ENCODE measurements at places on chromosomes 1 and 21. TPM values are rescaled to one million over a fixed set of nuclear protein-coding genes. Genes with fewer than 3 reads are reported as not detected.

Gene TDRD5
- total RNA-seq, result 2.0 TPM

DNA sequence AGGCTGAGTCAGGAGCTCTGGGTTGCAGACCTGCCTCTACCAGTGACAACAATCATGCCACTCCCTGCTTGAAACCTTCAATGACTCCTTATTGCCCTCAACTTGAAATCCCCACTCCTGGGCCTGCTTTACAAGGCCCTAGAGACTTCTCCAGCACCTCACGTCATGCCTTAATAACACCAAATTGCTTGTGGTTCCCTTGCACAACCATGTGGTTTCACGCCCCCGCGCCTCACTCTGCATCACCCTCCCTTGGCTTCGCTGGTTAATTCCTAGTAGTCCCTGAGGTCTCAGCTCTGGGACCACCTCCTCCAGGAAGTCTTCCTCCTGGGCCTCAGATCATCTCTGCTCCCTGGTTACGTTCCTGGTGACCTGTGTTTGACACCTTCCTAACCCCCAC is 33.0 kb downstream of the EPHA2 start:
- H3K36me3 ChIP-seq, result peaks cover 11% of the 10 kb centered on the region
- no peaks in the 10 kb centered on the region for H3K27me3 ChIP-seq
- no peak overlapping the region for H3K4me3 ChIP-seq
- no peak for DNase-seq
- H3K27ac ChIP-seq, result no peak overlapping the region

- H3K36me3 ChIP-seq, result no peaks in the 10 kb centered on the region
- H3K4me1 ChIP-seq, result no peaks in the 10 kb centered on the region
- no peak for DNase-seq
- no peak overlapping the region for H3K4me3 ChIP-seq
Measured at GRCh38 chr1:213828867-213829266, 158.9 kb upstream of the PROX1 start.

DNA sequence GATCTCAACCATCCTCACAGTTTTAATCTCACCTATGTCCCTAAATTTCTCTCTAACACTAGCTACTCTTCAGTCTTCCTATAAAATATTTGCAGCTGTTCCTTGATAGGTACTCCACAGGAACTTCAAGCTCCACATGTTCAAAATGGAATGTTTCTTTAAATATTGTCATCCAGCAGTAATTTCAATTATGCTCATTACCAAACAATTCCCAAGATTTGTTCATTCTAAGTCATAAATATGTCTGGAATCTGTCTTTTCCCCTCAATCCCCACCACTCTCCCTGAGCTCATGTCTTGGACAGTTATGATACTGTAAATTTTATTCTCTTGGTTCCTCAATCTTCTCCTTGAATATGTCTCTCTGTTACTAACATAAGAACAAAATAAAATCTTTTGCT is 214.4 kb downstream of the NRIP1 start:
- no peak for DNase-seq
- no peak overlapping the region for H3K4me3 ChIP-seq
- H3K4me1 ChIP-seq, result no peaks in the 10 kb centered on the region
- H3K27me3 ChIP-seq, result no peaks in the 10 kb centered on the region

- DNase-seq, result no peak
- H3K4me3 ChIP-seq, result no peak overlapping the region
- H3K36me3 ChIP-seq, result peaks cover 55% of the 10 kb centered on the region
- no peak overlapping the region for H3K27ac ChIP-seq
- H3K27me3 ChIP-seq, result no peaks in the 10 kb centered on the region
- peaks cover 30% of the 10 kb centered on the region for H3K4me1 ChIP-seq
Measured at GRCh38 chr1:9596415-9597123, 7.9 kb downstream of the TMEM201 start.

DNA sequence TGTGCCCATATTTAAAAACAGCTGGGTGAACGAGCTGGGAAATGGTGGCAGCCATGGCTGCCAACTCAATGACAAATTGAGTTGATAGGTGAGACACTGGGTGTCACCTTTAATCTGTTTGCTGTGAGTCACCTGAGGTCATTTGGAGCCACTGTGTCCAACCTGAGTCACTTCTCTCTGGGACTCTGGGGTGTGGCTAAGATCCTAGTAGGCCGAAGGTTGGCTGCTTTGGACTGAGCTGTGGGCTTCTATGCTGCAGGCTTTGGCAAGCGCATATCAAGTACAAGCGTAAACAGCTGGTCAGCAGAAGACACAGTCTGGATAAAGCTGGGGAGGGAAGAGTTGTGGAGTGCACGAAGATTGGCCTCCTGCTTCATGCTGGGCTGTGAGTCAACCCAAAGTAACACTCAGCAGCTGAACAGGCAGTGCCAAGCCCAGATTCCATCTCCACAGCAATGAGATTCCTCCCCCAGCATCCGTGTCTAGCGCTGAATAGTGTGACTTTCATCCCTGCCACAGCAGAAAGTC is 24.0 kb downstream of the TEX35 start:
- no peak overlapping the region for H3K4me3 ChIP-seq
- H3K27ac ChIP-seq, result peak overlapping the region; percentile 78
- H3K36me3 ChIP-seq, result no peaks in the 10 kb centered on the region
- H3K4me1 ChIP-seq, result peaks cover 37% of the 10 kb centered on the region
- no peaks in the 10 kb centered on the region for H3K27me3 ChIP-seq

Gene SPATA21
- total RNA-seq, result not detected

- no peaks in the 10 kb centered on the region for H3K36me3 ChIP-seq
- peak overlapping the region; percentile 83 for H3K27ac ChIP-seq
- DNase-seq, result peak; percentile 27
- H3K4me1 ChIP-seq, result peaks cover 50% of the 10 kb centered on the region
Measured at GRCh38 chr1:226128487-226129075, 58.0 kb downstream of the ACBD3 start.

GRCh38 chr1:45116340-45116739 is 90.1 kb downstream of the ZSWIM5 start:
- H3K4me1 ChIP-seq, result no peaks in the 10 kb centered on the region
- no peak for DNase-seq

DNA sequence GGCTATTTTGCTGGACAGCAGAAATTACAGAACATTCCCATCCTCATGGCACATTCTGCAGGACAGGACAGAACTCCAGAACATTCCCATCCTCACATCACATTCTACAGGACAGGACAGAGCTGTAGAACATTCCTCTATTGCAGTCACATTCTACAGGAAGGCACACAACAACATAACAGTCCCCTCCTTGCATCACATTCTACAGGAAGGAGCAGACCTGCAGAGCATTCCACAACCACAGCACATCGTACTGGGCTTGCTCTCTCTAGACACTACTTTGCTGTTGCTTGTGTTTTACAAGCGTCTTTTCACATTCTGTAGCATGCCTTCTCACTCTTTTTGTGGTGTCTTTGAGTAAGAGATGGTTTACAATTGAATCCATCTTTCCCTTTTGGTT is 26.8 kb upstream of the ABCB10 start:
- H3K36me3 ChIP-seq, result no peaks in the 10 kb centered on the region
- no peak for DNase-seq
- peaks cover 6% of the 10 kb centered on the region for H3K4me1 ChIP-seq
- H3K27me3 ChIP-seq, result no peaks in the 10 kb centered on the region
- H3K27ac ChIP-seq, result no peak overlapping the region

DNA sequence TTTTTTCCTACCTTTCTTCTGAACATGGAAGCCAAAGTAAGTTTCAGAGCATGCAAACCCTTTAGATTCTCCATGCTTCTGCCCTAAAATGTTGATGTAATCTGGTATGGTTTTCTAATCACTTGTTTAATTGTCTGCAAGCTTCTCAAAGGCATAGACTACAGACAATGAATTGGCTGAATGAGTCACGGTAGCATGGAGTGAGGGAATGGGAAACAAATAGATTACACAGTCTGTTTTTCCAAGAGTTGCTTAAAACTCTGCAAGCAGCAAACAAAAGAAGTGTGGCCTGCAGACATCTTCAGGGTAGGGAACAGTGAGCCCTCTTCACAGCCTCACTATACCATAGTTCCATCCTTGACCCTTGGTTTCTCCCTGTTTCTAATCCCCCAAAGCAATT is 326.0 kb downstream of the BARHL2 start:
- no peaks in the 10 kb centered on the region for H3K36me3 ChIP-seq
- H3K4me1 ChIP-seq, result no peaks in the 10 kb centered on the region
- no peak overlapping the region for H3K4me3 ChIP-seq
- H3K27me3 ChIP-seq, result no peaks in the 10 kb centered on the region
- no peak overlapping the region for H3K27ac ChIP-seq

Gene APCS
- not detected for total RNA-seq
